ENCODE measurements at places on chromosomes 7 and 10.

GRCh38 chr7:5780801-5781496, 514 bp downstream of the RNF216 start:
- DNase-seq: peak; percentile 35

GRCh38 chr10:22736134-22736533, 21.8 kb upstream of the PIP4K2A start:
- no peak for DNase-seq

GRCh38 chr7:120441850-120442249, 168.9 kb downstream of the KCND2 start:
- no peak for DNase-seq

DNA sequence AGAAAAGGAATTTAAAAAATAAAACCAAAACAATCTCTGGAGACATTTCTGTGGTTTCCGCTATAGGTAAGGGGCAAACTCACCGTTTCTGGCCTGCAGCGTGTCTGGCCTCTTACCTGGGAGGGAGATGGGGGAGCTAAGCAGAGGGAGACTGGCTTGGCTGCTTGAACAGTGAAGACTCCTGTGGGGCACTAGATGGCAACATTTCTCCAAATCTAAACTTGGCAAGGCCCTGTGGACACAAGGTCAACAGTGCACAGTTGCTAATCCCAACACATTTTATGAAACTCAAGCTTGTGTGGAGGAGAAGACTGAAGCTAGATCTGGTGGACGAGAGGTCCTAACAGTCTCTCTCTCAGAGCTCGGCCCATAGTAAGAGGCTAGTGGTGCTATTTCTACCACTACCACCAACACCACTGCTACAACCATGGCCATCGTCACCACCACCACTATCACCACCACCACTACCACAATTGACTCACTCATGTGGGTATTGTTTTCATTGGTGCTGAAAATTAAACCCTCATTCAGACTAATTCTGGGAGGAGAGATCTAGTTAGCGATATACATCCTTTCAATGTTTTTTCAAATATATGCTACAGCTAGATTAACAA, 28.4 kb upstream of the CDHR3 start:
- peak; percentile 14 for DNase-seq

DNA sequence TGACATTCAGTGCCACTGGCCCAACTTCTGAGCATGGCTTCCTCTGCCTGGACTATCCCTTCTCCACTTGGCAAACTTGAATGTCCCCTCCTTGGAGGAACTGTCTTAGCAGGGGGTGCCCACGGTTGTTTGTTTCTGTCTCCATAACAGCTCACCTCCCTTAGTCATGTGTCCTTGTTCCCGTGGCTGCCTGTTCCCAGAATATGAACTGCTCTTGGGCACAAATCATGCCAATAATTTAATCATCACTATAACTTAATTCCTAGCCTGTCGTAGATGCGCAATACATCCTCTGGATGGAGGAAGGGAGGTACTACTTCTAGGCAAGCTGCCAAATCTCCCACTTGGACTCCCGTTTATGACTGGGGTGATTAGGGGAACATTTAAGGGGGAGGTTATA, 173.1 kb downstream of the MYOF start:
- DNase-seq: no peak

DNA sequence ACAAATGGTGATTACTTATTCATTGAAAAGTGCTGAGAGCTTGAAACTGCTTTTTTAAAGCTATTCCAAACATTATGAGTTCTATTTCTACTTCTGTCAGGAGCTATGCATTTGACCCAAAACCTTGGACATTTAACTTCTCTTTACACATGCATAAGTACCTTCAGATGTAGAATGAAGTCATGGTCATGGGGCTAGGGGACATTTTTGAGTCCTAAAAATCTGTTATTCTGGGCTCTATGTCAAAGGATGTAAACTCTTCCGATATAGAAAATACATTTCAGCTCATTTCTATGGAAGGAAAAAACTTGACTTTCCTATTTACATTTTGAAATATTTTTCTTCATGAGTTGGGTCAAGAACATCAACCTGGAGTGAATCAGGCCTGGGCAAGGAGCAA, 179.5 kb upstream of the CXCL12 start:
- DNase-seq: no peak

DNA sequence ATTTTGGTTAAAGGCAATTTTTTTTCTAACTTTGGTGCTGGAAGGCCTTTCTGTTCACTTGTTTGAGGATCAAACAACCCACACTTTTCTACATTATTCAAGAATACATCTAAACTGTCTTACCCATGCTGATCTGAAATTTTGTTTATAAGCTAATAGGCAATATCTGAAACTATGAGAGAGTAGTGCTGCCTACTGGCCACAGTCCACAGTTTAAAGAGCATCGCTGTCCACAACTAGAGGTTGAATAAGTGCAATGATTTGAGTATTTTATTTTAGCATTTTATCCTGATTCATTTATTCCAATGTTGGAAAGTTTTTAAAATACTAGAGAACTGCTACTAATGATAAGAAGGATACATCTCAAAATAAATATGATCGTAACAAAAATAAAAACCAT, 306.9 kb downstream of the ELMO1 start:
- DNase-seq: no peak

GRCh38 chr10:1380088-1380671, 324.0 kb downstream of the WDR37 start:
- no peak for DNase-seq

DNA sequence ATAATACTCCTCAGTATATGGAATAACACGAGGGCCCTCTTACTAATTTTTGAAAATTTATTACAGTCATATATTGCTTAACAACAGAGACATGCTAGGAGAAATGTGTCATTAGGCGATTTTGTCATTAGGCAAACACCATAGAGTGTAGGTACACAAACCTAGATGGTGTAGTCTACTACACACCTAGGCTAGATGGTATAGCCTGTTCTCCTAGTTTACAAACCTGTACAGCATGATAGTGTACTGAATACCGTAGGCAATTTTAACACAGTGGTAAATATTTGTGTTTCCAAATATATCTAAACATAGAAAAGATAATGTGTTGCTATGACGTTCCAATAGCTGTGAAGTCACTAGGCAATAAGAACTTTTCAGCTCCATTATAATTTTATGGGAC, 12.8 kb downstream of the OR2F1 start:
- DNase-seq: no peak

Data from activated CD8-positive, alpha-beta T cell treated with anti-CD3 and anti-CD28 coated beads for 36 hours (primary cell).